Breast epithelium (tissue), 4 donors: ENCODE measurements at places on chromosomes 12 and 14.

DNA sequence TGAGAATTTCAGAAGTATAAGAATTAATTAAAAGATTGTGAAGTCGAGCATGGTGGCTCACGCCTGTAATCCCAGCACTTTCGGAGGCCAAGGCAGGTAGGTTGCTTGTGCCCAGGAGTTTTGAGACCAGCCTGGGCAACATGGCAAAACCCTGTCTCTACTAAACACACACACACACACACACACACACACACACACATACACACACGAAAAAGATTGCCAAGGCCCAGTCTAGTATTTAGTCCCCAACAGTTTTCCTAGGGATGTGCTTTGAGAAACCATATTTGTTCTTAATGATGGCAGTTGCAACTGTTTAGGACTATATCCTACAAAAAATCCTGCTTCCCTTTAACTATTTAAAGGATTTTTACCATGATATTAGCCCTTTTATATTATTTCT lies 6.0 kb downstream of the TBK1 start:
- H3K36me3 ChIP-seq: no peaks in the 10 kb centered on the region
- H3K4me3 ChIP-seq: no peak overlapping the region
- H3K27me3 ChIP-seq: no peaks in the 10 kb centered on the region
- peak overlapping the region; percentile 72 for H3K27ac ChIP-seq
- H3K4me1 ChIP-seq: peaks cover 15% of the 10 kb centered on the region

DNA sequence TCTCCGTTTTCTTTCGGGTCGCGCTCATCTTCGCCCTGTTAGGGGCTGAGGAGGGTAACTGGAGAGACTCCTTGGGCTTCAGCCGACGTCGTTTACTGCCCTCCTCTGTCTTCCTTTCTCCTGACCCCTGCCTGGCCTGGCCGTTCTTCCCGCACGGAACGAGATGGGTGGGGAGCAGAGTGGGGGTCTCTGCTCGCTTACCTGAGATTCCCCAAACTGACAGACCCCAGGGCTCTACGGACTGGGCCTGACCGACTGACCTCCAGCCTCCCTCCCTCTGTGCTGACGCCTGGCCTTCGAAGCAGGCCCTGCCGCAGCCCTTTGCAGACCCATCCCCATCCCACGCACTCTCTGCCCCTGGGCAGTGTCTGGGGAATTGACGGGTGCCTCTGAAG lies 439 bp downstream of the GOLGA5 start:
- H3K36me3 ChIP-seq: no peaks in the 10 kb centered on the region
- H3K27me3 ChIP-seq: no peaks in the 10 kb centered on the region
- H3K4me1 ChIP-seq: no peaks in the 10 kb centered on the region
- peak overlapping the region; percentile 97 for H3K27ac ChIP-seq
- H3K4me3 ChIP-seq: peak overlapping the region; percentile 80

GRCh38 chr12:69998922-69999321 lies 173.9 kb downstream of the MYRFL start:
- H3K4me1 ChIP-seq: no peaks in the 10 kb centered on the region
- H3K36me3 ChIP-seq: no peaks in the 10 kb centered on the region
- no peak overlapping the region for H3K4me3 ChIP-seq

DNA sequence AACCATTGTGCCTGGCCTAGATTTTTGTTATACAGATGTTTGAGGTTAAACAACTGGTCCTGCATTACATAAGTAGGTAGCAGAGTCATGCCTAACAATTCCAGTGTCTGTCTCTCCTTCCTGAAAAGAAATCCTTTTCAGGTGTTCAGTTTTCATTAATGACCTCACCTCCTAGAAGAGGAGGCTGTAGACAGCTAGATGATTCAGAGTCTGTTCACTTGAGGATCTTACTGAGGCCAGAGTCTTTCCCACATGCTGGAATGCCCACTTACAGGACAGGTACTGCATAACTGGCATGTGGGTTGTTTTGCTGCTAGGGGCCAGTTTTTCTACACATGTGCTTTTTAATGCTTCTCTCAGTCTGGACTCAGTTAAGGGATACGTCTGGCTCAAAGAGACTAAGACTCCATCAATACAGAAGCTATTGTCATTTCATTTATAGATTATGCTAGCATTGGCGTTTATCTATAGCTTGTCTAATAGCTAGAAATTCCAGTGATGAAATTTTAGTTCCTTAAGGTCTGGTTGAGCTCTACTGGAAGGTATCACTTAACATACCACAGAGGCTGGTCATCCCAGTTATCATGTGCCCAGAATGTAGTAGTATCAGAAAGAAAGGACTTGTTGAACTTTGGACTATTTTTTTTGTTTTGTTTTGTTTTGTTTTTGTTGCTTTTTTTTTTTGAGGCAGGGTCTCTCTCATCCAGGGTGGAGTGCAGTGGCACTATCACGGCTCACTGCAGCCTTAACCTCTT lies 206.4 kb downstream of the ERC1 start:
- no peaks in the 10 kb centered on the region for H3K36me3 ChIP-seq
- H3K4me1 ChIP-seq: no peaks in the 10 kb centered on the region
- no peak overlapping the region for H3K27ac ChIP-seq
- no peaks in the 10 kb centered on the region for H3K27me3 ChIP-seq
- H3K4me3 ChIP-seq: no peak overlapping the region

- no peak overlapping the region for H3K27ac ChIP-seq
- peak overlapping the region; percentile 28 for H3K4me3 ChIP-seq
- peaks cover 7% of the 10 kb centered on the region for H3K4me1 ChIP-seq
Measured at GRCh38 chr12:57216921-57217879, 606 bp downstream of the NXPH4 start.

GRCh38 chr12:3122841-3123678 lies 45.9 kb downstream of the TSPAN9 start:
- peak overlapping the region; percentile 69 for H3K27ac ChIP-seq
- H3K4me1 ChIP-seq: peaks cover 32% of the 10 kb centered on the region
- H3K27me3 ChIP-seq: no peaks in the 10 kb centered on the region

GRCh38 chr12:132227782-132228475 lies 83.7 kb downstream of the NOC4L start:
- H3K4me1 ChIP-seq: no peaks in the 10 kb centered on the region
- no peak overlapping the region for H3K27ac ChIP-seq
- H3K27me3 ChIP-seq: peaks cover 50% of the 10 kb centered on the region
- no peak overlapping the region for H3K4me3 ChIP-seq
- no peaks in the 10 kb centered on the region for H3K36me3 ChIP-seq

GRCh38 chr12:92224685-92225331 lies 79.2 kb upstream of the BTG1 start:
- H3K4me3 ChIP-seq: no peak overlapping the region
- no peaks in the 10 kb centered on the region for H3K27me3 ChIP-seq
- H3K36me3 ChIP-seq: no peaks in the 10 kb centered on the region
- H3K27ac ChIP-seq: no peak overlapping the region
- no peaks in the 10 kb centered on the region for H3K4me1 ChIP-seq

DNA sequence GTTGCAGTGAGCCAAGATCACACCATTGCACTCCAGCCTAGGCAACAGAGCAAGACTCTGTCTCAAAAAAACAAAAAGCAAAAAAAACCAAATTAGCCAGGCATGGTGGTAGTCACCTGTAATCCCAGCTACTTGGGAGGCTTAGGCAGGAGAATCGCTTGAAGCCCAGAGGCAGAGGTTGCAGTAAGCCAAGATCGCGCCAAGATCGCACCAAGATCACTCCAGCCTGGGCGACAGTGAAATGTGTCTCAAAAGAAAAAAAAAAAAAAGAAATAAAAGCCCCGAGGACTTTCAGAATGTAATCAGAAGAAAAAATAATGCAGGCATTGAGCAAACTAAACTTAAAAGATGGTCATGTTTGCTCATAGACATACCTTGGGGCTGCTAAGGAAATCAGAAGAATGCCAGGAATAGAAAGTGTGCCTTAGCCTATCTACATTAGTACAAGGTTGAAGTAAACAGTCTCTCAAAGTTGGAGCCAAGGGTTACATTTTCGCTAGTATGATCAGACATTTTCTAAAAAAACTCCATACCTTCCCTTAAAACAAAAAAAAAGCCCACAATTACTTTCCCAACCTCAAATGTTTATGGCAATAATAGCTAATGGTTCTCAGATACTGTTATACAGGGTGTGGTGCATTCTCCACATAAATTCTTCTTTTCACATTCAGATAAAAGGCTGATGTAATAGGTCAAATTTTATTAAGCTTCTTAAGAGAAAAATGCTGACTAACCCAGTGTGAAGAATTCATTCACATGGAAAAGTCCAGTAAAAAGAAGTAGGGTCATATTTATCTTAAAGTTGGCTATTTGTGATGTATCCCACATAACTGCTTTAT lies 15.8 kb downstream of the DTD2 start:
- no peaks in the 10 kb centered on the region for H3K4me1 ChIP-seq
- H3K4me3 ChIP-seq: no peak overlapping the region
- H3K36me3 ChIP-seq: no peaks in the 10 kb centered on the region

- H3K4me1 ChIP-seq: no peaks in the 10 kb centered on the region
- H3K27ac ChIP-seq: no peak overlapping the region
- no peaks in the 10 kb centered on the region for H3K27me3 ChIP-seq
- H3K4me3 ChIP-seq: no peak overlapping the region
Measured at GRCh38 chr14:54209511-54210250, 187.1 kb upstream of the CDKN3 start.

DNA sequence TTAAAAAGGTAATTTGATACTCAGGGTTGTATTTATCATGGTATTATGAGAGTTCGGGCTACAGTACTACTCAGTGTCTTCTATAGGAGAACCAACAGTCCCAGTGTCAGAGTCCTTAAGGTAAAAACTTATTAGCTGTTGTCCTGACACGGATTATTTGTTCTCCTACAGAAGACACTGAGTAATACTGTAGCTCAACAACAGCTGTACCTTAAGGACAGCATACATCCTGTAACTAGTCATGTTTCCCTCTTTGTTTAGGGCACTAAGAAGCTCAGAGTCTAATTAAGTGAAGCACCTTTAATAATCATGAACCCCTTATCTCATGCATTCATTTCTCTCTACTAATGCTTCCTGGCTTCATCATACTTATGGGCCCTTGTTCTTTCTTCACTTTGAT lies 33.9 kb downstream of the ARF6 start:
- H3K4me3 ChIP-seq: no peak overlapping the region
- no peak for DNase-seq
- H3K27me3 ChIP-seq: no peaks in the 10 kb centered on the region
- no peaks in the 10 kb centered on the region for H3K4me1 ChIP-seq

GRCh38 chr12:51189790-51190355 lies 16.9 kb upstream of the TFCP2 start:
- no peaks in the 10 kb centered on the region for H3K36me3 ChIP-seq
- no peak overlapping the region for H3K27ac ChIP-seq
- no peak for DNase-seq

DNA sequence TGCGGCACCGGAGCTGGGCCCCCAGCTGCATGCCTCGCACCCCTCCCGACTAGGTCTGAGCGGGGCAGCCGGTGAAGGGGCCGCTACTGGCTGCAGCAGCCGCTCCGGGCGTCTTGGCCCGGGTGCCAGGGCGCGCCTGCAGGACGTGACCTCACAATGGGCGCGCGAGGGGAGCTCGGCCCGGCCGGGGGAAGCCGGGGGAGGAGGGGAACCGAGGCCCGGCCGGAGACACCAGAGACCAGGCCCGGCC lies 353 bp downstream of the BAG5 start:
- no peaks in the 10 kb centered on the region for H3K36me3 ChIP-seq
- H3K4me1 ChIP-seq: peaks cover 4% of the 10 kb centered on the region
- H3K27ac ChIP-seq: peak overlapping the region; percentile 99
- H3K27me3 ChIP-seq: no peaks in the 10 kb centered on the region

DNA sequence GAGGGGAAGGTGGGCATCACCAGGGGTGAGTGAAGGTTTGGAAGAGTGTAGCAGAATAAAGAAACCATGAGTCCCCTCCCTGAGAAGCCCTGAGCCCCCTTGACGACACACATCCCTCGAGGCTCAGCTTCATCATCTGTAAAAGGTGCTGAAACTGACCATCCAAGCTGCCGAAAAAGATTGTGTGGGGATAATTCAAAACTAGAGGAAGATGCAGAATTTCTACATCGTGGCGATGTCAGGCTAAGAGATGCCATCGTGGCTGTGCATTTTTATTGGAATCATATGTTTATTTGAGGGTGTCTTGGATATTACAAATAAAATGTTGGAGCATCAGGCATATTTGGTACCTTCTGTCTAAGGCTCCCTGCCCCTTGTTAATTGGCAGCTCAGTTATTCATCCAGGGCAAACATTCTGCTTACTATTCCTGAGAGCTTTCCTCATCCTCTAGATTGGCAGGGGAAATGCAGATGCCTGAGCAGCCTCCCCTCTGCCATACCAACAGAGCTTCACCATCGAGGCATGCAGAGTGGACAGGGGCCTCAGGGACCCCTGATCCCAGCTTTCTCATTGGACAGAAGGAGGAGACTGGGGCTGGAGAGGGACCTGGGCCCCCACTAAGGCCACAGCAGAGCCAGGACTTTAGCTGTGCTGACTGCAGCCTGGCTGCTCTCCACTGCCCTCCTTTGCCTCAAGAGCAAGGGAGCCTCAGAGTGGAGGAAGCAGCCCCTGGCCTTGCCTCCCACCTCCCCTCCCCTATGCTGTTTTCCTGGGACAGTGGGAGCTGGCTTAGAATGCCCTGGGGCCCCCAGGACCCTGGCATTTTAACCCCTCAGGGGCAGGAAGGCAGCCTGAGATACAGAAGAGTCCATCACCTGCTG lies 7.0 kb downstream of the SERPINA1 start:
- no peak overlapping the region for H3K27ac ChIP-seq
- no peaks in the 10 kb centered on the region for H3K4me1 ChIP-seq
- H3K36me3 ChIP-seq: no peaks in the 10 kb centered on the region
- H3K4me3 ChIP-seq: no peak overlapping the region
- no peaks in the 10 kb centered on the region for H3K27me3 ChIP-seq

DNA sequence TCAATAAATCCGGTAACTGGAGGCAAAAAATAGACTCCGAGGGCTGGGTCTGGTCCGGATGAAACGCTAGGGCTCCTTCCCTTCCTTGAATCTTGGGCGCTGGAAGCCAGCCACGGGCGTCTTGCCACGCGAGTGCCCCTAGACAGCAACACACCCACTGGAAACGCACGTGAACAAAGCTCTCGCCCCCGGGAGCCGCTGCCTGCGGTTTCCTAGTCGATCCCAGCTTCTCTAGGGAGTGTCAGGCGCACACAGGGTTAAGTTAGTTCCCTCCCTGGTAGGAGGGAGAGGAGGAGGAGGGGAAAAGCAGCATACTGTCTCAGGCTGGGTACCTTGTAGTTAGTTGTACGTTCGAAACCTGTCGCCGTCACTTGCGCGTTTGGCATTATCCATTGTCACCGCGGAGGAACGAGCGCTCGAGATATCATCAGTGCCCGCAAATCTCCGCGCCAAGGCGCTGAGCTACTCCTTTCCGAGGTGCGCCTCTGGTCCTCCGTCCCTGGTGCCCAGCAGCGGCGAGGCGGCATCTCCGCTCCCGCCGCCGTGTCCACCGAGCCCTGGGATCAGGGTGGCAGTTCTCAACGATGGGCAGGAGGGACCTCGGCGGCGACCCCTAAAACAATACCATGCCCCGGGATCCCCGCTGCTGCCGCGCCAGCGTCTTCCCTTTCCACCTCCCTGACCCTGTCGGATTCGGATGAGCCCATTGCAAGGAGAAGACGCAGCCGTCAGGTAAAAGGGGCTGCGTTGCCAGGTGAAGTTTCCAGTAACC lies at the start of gene FLRT2:
Gene FLRT2, plus strand, starts transcription at position 342 of the 772 bp plus-strand sequence. CDS start 91,371 bp downstream, outside the sequence.
- H3K27me3 ChIP-seq: peaks cover 50% of the 10 kb centered on the region
- peak within 1 kb of the TSS; percentile 80 for H3K4me3 ChIP-seq
- no peak for DNase-seq
- H3K27ac ChIP-seq: peak within 1 kb of the TSS; percentile 52

GRCh38 chr14:100392356-100392755 lies 69.2 kb downstream of the SLC25A47 start:
- no peak for DNase-seq
- no peaks in the 10 kb centered on the region for H3K36me3 ChIP-seq
- no peak overlapping the region for H3K27ac ChIP-seq
- no peak overlapping the region for H3K4me3 ChIP-seq
- H3K27me3 ChIP-seq: no peaks in the 10 kb centered on the region
